SK-N-MC (cell line): ENCODE measurements at places on chromosomes 5 and 9.

DNA sequence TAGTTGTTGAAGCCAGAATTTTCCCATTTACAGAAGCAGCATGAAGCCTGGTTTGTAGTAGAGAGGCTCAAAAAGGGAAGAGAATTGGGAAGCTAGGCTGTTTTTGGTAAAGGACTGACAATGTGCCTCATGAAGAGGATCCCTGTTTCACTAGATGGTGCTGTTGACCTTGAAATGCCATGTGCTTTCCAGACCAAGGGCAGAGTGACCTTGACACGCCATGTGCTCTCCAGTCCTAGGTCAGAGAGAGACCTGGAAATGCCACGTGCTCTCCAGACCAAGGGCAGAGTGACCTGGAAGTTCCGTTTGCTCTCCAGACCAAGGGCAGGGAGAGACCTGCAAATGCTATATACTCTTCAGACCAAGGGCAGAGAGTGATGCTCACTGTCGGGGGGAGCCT, 32.0 kb downstream of the UNC13B start:
- DNase-seq: no peak

- no peak for DNase-seq
Observed at GRCh38 chr9:119092125-119092524, 277.1 kb downstream of the BRINP1 start.

GRCh38 chr5:116766470-116766947, 191.9 kb upstream of the SEMA6A start:
- DNase-seq: peak; percentile 22

GRCh38 chr5:57368010-57368409, 114.6 kb downstream of the ACTBL2 start:
- DNase-seq: peak; percentile 51

- DNase-seq: peak; percentile 42
Observed at GRCh38 chr5:175082866-175083590, 358.6 kb downstream of the MSX2 start.
